ENCODE measurements at places on chromosomes 6 and 20. TPM values are rescaled to one million over a fixed set of nuclear protein-coding genes. Genes with fewer than 3 reads are reported as not detected.

The PRELID3B gene
- 43.2 TPM for total RNA-seq

The PFDN4 gene
- 177 TPM for total RNA-seq

The RAD21L1 gene
- total RNA-seq: not detected

The HLA-DQA2 gene
- total RNA-seq: 1.7 TPM

The CTCFL gene
- total RNA-seq: 0.36 TPM

The MCHR2 gene
- total RNA-seq: 0.36 TPM

The OR2B6 gene
- total RNA-seq: not detected

The RAET1G gene
- total RNA-seq: not detected

The PXMP4 gene
- 6.8 TPM for total RNA-seq

The UST gene
- total RNA-seq: 35.2 TPM

The L3MBTL3 gene
- 3.5 TPM for total RNA-seq

The SLC22A2 gene
- total RNA-seq: 0.99 TPM

DNA sequence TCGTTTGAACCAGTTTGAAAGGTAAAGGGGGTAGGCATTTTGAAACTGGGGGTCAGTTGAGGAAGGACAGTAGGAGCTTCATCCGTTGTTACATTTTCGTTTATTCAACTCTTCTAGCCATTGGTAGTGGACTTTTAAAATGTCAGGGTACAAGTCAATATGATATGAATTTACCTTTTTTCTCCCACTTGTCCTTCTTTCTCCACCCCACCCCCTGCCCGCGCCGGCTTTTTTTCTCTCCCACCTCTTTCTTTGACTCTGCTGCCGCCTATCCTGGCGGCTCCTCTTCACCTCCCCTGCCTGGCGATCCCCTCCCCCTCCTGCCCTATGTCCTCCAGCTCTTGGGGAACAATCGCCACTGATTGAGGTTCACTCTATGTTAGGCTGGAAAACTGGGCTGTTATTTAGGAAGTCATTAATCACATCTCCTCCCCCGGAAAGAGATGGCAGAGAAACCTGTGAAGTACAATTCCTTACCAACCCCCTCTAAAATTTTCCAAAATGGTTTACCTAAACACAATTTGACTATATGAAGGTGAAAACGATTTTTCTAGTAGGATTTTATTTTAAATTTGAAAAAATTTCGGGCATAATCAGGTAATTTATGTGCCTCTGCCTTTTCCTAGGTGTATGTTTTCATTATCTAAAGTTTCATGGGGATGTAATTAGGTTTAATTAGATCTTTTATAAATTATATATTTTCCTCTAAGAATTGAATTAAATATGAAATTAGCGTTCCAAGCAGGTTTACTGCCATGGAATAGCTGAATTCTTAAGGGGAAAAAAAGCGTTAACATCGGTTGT, 778 bp upstream of the LIN28B start:
- H3K36me3 ChIP-seq: no peaks in the 10 kb centered on the region
- peaks cover 38% of the 10 kb centered on the region for H3K27me3 ChIP-seq
- no peak for DNase-seq
- no peak overlapping the region for H3K4me3 ChIP-seq
- H3K27ac ChIP-seq: no peak overlapping the region

- H3K4me1 ChIP-seq: peaks cover 4% of the 10 kb centered on the region
- H3K27ac ChIP-seq: no peak overlapping the region
- peak; percentile 74 for DNase-seq
- H3K36me3 ChIP-seq: no peaks in the 10 kb centered on the region
- H3K4me3 ChIP-seq: no peak overlapping the region
Measured at GRCh38 chr6:138115877-138116660, 8.8 kb upstream of the PERP start.

- no peaks in the 10 kb centered on the region for H3K27me3 ChIP-seq
- no peak overlapping the region for H3K4me3 ChIP-seq
- no peaks in the 10 kb centered on the region for H3K4me1 ChIP-seq
- H3K36me3 ChIP-seq: no peaks in the 10 kb centered on the region
- DNase-seq: no peak
Measured at GRCh38 chr6:1778686-1779235, 169.0 kb downstream of the FOXC1 start.

GRCh38 chr20:9955646-9956045, 79.1 kb upstream of the ANKEF1 start:
- no peaks in the 10 kb centered on the region for H3K36me3 ChIP-seq
- DNase-seq: no peak
- no peak overlapping the region for H3K4me3 ChIP-seq
- H3K4me1 ChIP-seq: no peaks in the 10 kb centered on the region

DNA sequence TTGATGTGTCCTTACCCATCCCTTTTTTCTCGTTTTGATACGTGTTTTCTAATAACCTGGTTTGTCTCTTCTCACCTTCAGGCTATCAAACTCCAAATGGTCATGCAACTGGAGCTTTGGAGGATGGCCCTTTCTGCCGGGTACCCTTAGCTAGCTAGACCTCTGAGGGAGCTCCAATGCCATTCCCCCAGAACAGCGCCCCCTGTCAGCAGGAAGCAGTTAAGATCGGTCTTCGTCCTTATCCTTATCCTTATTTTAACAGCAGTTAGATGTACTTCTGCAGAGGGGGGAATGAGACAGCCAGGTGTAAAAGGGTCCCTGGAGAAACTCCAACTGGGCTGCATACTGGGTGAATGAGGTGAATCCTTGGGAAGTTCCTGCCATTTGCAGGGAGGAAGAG, 37.2 kb downstream of the SEL1L2 start:
- no peaks in the 10 kb centered on the region for H3K27me3 ChIP-seq
- no peaks in the 10 kb centered on the region for H3K4me1 ChIP-seq

- H3K4me1 ChIP-seq: no peaks in the 10 kb centered on the region
- no peak overlapping the region for H3K27ac ChIP-seq
- no peaks in the 10 kb centered on the region for H3K27me3 ChIP-seq
- no peaks in the 10 kb centered on the region for H3K36me3 ChIP-seq
Measured at GRCh38 chr6:44918671-44919296, 409.3 kb upstream of the RUNX2 start.

DNA sequence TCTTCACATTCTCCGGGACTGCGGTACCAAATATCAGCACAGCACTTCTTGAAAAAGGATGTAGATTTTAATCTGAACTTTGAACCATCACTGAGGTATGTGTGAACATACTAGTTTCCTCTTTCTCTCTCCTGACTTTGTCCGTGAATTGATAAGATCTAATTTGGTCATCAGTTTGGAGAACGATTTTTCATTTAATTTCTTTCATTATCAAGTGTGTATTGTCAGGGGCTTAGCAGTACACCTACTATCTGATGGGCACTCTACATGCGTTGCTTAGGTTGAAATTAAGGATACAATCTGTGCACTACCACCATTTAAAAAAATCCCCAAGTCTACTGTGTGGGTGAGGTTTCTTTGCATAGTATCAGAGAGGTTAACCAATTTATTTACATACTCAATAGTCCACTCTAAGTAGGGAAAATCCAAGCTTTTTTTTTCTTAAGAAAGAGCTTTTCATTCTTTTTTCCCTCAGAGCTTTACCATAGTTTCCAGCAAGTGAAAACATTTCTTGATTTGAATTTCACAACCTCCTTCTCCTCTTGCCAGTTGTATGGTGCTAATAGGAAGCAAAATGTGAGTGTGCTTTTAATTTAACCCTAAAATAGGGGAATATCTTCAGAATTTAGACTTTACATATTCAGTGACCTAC, 105.4 kb upstream of the ESR1 start:
- H3K4me1 ChIP-seq: no peaks in the 10 kb centered on the region
- no peaks in the 10 kb centered on the region for H3K27me3 ChIP-seq
- H3K4me3 ChIP-seq: no peak overlapping the region
- DNase-seq: no peak

- no peaks in the 10 kb centered on the region for H3K4me1 ChIP-seq
- no peak for DNase-seq
- no peaks in the 10 kb centered on the region for H3K27me3 ChIP-seq
Measured at GRCh38 chr20:37430778-37431460, 85.0 kb downstream of the SRC start.

DNA sequence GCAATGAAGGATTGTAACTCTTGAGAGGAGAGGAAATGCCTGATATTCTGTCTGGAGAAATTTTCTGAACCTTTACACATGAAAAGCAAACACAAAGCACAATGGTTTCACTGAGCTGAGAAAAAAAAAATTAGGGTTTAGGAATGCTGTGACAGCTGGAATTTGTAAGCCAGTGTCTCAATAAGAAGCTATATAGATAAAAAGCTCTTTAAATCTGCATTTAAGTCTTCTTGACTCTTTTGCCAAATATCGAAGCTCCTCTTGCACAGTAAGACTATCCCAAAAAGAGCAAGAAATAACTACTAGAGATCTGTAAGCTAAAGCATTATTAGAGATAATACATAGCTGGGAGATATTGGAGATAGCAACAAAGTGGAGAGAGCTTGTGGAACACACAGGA, 1334.0 kb upstream of the CITED2 start:
- no peaks in the 10 kb centered on the region for H3K36me3 ChIP-seq
- no peaks in the 10 kb centered on the region for H3K27me3 ChIP-seq
- H3K4me1 ChIP-seq: no peaks in the 10 kb centered on the region
- no peak for DNase-seq
- no peak overlapping the region for H3K4me3 ChIP-seq
- no peak overlapping the region for H3K27ac ChIP-seq

- H3K27me3 ChIP-seq: no peaks in the 10 kb centered on the region
- H3K27ac ChIP-seq: no peak overlapping the region
- H3K36me3 ChIP-seq: peaks cover 25% of the 10 kb centered on the region
- no peak overlapping the region for H3K4me3 ChIP-seq
Measured at GRCh38 chr6:30542404-30542725, 13.9 kb downstream of the GNL1 start.

GRCh38 chr6:83976871-83977270, 56.7 kb upstream of the MRAP2 start:
- no peak overlapping the region for H3K27ac ChIP-seq
- H3K4me3 ChIP-seq: no peak overlapping the region
- H3K36me3 ChIP-seq: no peaks in the 10 kb centered on the region
- DNase-seq: no peak
- no peaks in the 10 kb centered on the region for H3K27me3 ChIP-seq
- no peaks in the 10 kb centered on the region for H3K4me1 ChIP-seq

- peak overlapping the region; percentile 92 for H3K4me3 ChIP-seq
- H3K27ac ChIP-seq: peak overlapping the region; percentile 89
- no peaks in the 10 kb centered on the region for H3K36me3 ChIP-seq
- H3K27me3 ChIP-seq: no peaks in the 10 kb centered on the region
Measured at GRCh38 chr6:70414813-70415212, 1.5 kb downstream of the FAM135A start.

- DNase-seq: peak; percentile 13
- H3K4me3 ChIP-seq: no peak overlapping the region
- peaks cover 37% of the 10 kb centered on the region for H3K4me1 ChIP-seq
- no peak overlapping the region for H3K27ac ChIP-seq
- H3K27me3 ChIP-seq: no peaks in the 10 kb centered on the region
Measured at GRCh38 chr6:35354361-35355135, 12.2 kb downstream of the PPARD start.
